ENCODE measurements at places on chromosomes 1 and 21.

- no peak for DNase-seq
Measured at GRCh38 chr1:25903986-25904385, 2.2 kb downstream of the STMN1 start.

DNA sequence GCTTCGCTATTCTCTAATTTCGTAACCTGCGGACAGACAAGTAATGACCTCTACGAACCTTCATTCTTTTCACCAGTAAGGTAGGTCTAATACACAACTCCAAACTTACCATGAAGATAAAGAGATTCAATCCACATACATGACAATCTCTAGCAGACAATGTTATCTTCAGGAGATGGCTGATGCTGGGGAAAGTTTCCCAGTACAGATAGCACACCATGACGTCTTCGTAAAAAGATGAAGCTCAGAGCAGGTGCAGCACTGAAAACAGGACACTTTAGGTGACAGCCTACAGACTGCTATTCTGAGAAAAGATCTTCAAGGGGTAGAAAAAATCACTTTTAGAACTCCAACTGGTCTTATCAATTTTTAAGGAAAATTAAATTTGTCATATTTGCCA lies 41.3 kb downstream of the ZNF281 start:
- DNase-seq, result no peak

GRCh38 chr1:5508669-5509330 lies 483.4 kb downstream of the NPHP4 start:
- no peak for DNase-seq

GRCh38 chr1:1425426-1425752 lies 4.3 kb upstream of the ANKRD65 start:
- no peak for DNase-seq

DNA sequence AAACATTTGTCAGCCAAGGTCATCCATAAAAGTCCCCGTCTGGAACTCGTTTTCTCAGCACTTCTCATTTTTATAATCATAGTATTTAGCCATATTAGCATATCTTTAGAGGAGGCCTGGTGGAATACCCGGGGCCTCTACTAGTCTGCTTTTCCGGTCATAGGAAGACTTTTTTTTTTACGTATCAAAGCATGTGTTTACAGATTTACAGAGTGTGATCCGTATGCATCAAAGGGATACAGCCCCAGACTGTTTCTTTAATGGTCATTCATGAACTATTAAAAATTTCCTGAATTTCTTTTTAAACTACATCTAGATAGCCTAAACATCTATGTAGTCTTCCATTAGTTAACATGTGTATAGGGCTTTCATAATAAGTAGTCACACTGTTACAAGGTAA lies 23.5 kb upstream of the DEGS1 start:
- DNase-seq, result no peak

DNA sequence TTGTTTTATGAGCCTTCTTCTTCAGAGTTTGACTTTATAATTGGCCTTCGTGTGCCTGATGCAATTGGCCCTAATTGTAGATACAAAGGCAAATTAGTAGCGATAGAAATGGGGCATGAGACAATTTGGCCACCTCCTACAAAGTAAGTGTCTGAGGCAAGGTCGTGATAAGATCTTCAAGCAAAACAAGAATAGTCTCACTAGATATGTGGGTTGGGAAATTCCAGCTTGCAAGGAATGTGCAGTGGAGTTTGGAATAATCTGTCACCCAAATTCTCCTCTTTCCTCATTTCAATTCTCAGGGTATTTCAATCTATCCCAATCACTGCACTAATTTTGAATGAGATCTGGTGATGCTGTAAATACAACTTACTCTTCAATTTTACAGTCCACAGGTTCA lies 11.4 kb upstream of the TSNAX start:
- no peak for DNase-seq
